ENCODE measurements at places on chromosomes 6 and 20.
A peak's percentile ranks its signal among the peaks of the same experiment; 100 is the strongest.

GRCh38 chr6:166244353-166245045 is 63.7 kb downstream of the PRR18 start:
- no peak for DNase-seq

DNA sequence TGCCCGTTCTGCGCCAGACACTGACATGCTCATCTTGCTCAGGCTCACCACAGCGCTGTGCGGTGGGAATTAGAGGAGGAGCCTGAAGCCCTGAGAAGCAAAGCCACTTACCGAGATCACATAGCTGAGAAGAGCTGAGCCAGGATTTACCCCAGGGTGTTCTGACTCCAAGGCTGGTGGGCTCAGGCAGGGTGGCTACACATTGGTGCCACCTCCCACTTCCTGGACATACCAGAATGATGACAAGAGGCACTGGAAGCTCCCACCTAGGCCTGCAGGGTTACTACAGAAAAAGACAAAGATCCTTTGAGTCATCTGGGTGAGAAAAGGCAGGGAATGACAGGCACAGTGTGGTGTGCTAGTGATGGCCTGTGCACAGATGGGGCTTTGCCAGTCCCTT is 24.4 kb upstream of the FKBP1A start:
- no peak for DNase-seq

- DNase-seq, result no peak
Observed at GRCh38 chr20:56859801-56860261, 230.7 kb downstream of the TFAP2C start.

GRCh38 chr6:92568541-92568940 is 850.8 kb downstream of the EPHA7 start:
- no peak for DNase-seq

DNA sequence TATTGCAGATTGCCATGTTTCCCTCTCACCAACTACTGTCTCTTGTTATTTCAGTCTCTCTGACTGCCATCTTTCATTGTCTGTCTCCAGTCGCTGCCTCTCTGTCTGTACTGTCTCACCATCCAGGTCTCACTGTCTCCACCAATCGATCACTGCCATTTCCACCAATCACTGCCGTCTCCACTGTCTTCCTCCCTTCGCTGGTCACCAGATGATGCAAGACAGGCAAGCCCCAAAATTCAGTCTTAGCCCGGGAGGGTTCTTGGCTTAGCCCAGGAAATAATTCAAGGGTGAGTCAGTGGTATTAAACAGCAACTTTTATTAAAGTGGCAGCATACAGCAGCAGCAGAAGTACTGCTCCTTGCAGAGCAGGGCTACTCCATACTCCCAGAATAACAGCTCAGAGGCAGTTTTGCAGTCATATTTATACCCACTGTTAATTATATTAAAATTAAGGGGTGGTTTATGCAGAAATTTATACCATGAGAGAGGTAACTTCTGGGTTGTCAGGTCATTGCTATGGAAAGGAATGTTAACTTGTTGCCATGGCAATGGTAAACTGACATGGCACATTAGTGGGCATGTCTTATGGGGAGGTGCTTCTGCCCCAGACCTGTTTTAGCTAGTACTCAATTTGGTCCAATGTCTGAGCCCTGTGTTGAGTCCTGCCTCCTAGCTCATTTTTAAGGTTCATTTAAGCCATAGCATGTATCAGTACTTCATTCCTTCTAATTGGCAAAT is 23.0 kb upstream of the ECHDC1 start:
- no peak for DNase-seq

DNA sequence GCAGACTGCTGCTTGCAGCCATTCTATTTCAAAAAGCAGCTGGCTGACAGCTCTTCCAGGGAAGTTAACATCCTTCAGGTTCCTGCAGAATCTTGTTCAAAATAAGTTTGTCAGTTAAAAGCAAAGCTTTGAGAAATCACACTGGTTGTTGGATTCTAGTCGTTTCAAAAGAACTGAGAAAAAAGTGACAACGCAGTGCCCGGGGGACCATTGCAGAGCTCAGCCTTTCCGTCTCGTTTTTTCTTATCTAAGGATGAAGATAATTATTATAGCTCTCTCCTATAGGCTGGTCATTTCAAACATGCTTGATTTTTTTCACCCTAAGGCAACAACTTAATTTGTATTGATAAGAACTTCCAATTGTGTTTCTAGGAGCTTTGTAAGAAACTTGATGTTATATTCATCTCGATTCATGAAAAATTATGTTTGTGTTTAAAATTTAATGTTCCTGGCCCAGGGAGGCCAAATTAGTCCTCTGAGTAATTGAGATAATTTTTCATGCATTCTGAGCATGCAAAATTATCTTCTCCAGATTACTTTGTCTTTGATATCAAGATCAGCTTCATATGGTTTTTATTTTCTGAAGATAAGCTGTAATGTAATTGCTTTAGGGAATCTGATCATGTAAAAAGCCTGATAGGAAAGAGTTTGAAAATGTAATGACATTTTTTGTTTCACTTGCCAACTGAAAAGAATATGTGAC is 58.4 kb downstream of the SNAP25 start:
- no peak for DNase-seq

GRCh38 chr6:117317261-117317660 is 51.9 kb downstream of the VGLL2 start:
- no peak for DNase-seq

DNA sequence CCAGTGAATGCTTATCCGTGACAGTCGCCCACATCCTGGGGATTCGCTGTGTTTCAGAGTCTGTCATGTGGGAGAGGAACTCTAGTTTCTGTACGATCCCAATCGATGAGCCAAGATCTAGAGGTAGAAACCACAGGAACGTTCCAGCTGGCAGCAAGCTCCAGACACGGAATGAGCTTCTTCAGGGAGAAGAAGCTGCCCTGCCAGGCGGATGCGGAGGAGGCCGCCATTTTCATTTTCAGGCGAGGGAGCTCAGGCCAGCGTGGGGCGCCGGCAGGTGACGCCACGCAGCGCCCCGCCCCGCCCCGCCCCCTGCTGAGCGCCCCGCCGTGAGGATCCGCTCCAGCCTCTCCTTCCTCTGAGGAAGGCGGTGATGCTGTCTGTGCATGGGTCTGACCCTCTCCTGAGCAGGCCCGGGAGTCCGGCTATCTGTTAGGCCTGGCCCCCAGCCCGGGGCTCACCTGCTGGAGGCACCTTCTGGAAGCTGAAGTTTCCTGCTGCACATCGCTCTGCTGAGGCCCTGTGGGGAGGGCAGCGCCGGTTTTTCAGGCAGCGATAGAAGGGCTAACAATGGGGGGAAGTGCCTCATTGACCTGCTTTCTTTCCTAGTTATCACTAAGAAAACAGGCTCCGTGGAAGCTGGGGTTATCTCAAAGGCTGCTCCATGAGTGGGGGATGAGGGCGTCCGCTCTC is 147.5 kb downstream of the ERMARD start:
- DNase-seq, result no peak

DNA sequence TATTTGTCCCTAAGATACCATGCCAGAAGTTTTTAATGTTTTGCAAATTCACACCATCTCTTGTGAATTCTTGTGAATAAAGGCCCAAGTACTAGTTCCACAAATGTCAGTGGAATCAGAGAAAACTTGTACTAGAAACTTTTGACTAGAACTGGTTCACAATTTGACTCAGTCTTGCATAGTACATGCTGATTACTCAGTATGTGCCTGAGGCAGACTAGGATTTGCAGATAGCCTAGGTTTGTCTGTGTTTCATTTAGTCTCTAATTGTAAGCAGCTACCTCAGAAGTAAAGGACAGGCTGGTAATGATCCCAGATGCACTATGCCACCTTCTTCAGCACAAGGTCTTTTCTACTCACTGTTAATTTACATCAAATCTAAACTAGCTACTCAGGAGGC is 34.2 kb upstream of the GSTA4 start:
- DNase-seq, result no peak

- DNase-seq, result no peak
Observed at GRCh38 chr6:27617046-27617687, 144.3 kb upstream of the ZNF184 start.

DNA sequence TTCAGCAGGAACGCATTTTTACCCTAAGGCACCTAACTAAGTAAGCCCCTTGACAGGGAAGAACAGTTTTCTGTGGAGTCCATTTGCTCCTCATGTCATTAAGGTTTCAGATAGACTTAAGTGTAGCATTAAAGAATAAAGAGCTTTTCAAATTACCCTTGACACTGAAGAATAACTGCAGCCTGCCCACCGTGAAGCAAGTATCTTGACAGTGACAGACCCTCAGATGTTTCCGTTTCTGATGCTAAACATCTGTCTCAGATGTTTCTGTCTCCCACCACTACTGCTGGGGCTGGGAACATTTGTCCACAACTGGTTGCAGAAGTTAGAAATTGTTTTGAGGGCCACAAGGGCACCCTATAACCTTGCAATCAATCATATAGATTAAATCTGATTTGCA is 50.0 kb downstream of the SNAP25 start:
- no peak for DNase-seq

GRCh38 chr20:20241976-20242375 is 125.9 kb upstream of the INSM1 start:
- DNase-seq, result no peak

GRCh38 chr6:82331031-82331773 is 32.4 kb upstream of the TPBG start:
- DNase-seq, result no peak

DNA sequence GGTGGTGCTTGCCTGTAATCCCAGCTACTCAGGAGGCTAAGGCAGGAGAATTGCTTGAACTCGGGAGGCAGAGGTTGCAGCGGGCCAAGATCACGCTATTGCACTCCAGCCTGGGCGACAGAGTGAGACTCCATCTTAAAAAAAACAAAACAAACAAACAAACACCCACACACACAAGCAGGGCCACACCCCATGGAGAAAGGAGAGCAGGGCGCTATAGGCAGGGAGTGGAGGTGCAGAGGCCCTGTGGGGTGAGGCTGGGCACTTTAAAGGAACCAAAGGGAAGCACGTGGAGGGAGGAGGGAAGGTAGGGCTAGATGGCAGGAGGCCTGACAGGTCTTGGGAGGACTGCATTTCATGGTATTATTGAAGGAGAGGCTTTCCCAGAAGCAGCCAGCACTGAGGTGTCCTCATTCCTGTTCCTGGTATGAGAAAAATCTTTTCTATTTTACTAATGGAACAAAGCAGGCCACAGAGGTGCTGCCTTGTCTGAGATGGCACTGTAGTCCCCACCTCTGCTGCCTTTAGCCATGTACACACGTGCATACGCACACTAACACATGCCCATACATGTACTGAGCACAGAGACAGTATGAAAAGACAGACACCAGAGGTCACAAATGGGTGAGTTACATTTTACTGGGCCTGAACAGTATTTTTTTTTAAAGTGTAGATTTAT is 44.0 kb downstream of the BCAS4 start:
- no peak for DNase-seq

- DNase-seq, result peak; percentile 53
Observed at GRCh38 chr20:32333988-32334885, 23.9 kb upstream of the ASXL1 start.

- no peak for DNase-seq
Observed at GRCh38 chr20:60352017-60352416, 393.8 kb downstream of the CDH26 start.

- DNase-seq, result no peak
Observed at GRCh38 chr6:48775157-48775556, 664.2 kb upstream of the PTCHD4 start.

DNA sequence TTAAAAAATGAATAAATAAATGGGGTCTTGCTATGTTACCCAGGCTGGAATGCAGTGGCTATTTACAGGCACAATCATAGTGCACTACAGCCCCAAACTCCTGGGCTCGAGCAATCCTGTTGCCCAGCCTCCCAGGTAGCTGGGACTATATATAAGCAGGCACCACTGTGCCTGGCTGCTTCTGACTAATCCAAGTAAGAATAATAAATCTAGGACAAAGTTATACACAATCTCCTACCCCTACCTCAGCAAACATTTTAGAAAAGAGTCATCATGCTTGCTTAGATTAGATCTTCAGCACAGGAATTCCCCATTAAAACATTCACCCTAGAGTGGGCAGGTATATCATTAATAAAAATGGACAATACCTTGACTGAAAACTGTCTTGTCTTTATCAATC is 124.6 kb downstream of the REV3L start:
- DNase-seq, result no peak

GRCh38 chr6:148358196-148358785 is 15.7 kb downstream of the SASH1 start:
- no peak for DNase-seq

GRCh38 chr20:52410182-52410647 is 218.6 kb upstream of the ZFP64 start:
- DNase-seq, result peak; percentile 4

DNA sequence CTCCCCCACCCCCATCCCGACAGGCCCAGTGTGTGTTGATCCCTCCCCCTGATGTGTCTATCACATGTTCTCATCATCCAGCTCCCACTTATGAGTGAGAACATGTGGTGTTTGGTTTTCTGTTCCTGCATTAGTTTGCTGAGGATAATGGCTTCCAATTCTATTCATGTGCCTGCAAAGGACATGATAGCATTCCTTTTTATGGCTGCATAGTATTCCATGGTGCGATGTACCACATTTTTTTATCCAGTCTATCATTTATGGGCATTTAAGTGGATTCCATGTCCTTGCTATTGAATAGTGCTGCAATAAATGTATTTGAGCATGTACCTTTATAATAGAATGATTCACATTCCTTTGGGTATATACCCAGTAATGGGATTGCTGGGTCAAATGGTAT is 66.6 kb upstream of the NXT1 start:
- no peak for DNase-seq

DNA sequence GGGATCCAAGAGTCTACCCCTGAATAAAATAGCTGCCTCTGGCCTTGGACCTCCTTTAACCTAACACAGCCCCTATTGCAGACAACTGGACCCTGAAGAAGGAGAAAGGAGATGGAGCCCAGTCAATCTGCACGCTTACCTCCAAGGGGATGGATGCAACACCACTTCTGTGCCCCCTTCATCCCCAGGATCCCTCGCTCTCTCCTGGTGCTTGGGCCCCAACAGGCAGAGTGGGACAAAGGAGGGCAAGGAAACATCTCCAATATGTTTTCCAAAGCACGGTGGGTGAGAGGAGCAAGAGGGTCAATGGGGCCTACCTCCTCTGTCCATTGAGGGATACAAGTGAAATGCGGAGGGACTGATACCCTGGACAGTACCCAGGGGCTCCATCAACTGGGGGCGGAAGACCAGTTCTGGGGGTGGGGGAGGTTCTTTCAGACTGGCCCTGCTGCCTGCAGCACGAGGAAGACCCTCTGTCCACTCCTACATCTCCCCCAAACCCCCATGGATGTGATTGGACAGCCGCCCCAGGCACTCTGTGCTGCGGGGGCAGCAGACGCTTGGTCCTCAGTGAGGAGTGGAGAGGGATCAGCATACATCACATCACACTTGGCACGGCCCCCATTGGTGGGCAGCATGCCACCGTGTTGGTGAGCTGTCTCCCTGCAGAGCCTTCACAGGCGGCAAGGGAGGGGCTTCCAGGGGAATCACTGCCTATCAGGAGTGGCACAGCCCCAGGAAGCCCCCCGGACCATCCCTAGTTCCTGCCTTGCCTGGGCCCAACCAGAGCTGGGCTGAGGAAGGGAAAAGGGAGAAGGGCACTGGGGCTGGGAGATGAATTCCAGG is 70.6 kb downstream of the MRPL14 start:
- no peak for DNase-seq

All from activated T-helper 9 cell treated with anti-CD3 and anti-CD28 coated beads, Interleukin-2, amount 50 U/mL, for 16 hours (primary cell).